ENCODE measurements at places on chromosomes 1 and 21. TPM values are rescaled to one million over a fixed set of nuclear protein-coding genes. Genes with fewer than 3 reads are reported as not detected.

Gene NGF
- total RNA-seq = 1.3 TPM

Gene PERM1
- 0.15 TPM for total RNA-seq

Gene OLFML2B
- 0.53 TPM for total RNA-seq

Gene MSH4
- not detected for total RNA-seq

Gene PLA2G2C
- not detected for total RNA-seq

Gene HHIPL2
- 9.2 TPM for total RNA-seq
